Spinal cord (tissue), 10 donors: ENCODE measurements at places on chromosomes 7 and 10. TPM values are rescaled to one million over a fixed set of nuclear protein-coding genes. Genes with fewer than 3 reads are reported as not detected.
A peak's percentile ranks its signal among the peaks of the same experiment; 100 is the strongest.

ERVW-1 gene
- polyA plus RNA-seq, result 1.7 TPM

OPALIN gene
- polyA plus RNA-seq, result 0.83 TPM

DNA sequence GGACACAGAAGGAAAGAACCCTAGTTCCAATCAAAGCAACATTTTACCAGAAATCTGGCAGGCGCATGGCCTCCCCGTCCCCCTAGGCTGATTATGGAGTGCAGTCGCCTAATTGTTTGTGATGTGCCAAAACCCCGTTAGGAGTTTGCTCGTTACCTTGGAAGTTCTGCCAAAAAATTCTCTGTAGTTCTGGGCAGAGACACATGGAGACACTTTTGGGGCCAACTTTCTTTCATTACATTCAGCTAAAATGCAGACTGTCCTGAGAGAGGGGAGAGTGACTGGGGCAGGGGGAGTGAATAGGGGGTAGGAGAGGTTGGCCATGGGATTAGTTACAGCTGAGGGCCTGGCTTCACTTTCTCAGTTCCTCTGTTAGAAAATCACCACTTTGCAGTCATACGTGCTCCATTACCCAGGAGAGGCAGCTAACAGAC, 158.0 kb upstream of the NPVF start:
- no peak overlapping the region for H3K4me3 ChIP-seq
- peak overlapping the region; percentile 79 for H3K27ac ChIP-seq
- peaks cover 33% of the 10 kb centered on the region for H3K4me1 ChIP-seq
- no peaks in the 10 kb centered on the region for H3K36me3 ChIP-seq

DNA sequence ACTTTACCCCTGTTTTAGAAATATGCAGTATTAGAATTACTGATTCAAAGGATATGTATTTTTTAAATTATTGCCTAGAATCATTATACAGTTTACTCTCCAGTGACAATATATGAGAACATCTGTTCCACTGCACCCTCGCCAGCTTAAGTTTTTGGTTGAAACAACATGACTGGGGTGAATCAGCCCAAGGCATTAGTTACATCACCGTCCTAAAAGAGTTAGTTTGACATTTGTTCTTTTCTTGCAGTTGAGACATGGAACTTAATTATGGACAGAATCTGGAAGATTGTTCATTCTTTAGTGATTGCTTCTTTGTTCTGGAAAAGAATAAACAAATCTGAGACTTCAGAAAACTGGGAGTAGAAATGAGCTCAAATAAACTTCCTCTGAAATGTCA, 167.3 kb upstream of the DKK1 start:
- H3K4me1 ChIP-seq, result no peaks in the 10 kb centered on the region
- H3K36me3 ChIP-seq, result no peaks in the 10 kb centered on the region
- H3K27me3 ChIP-seq, result no peaks in the 10 kb centered on the region
- H3K4me3 ChIP-seq, result no peak overlapping the region
- no peak overlapping the region for H3K27ac ChIP-seq
- peak; percentile 24 for DNase-seq

GRCh38 chr10:44357023-44357540, 27.8 kb downstream of the CXCL12 start:
- no peaks in the 10 kb centered on the region for H3K27me3 ChIP-seq
- H3K4me1 ChIP-seq, result peaks cover 19% of the 10 kb centered on the region
- no peak overlapping the region for H3K27ac ChIP-seq
- no peak for DNase-seq

DNA sequence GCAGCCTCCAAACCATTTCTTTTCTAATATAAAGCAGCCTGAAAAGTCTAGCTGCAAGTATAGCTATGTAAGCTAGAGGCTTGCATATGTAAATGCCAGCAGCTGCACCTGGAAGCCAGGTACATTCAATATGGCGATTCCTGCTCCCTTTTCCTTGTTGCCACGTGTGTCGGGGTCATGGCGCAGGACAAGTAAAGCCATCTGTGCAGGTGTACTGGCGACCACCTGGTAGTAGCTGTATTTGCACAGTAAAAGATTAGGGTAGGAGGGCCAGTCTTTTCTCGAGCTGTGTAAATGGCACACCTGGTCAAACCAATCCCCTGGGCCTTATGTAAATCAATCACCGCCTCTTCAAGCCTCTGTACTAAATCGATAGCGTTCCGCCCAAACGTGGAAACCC, 484.5 kb downstream of the MAGI2 start:
- H3K36me3 ChIP-seq, result no peaks in the 10 kb centered on the region
- H3K4me1 ChIP-seq, result no peaks in the 10 kb centered on the region
- no peak overlapping the region for H3K27ac ChIP-seq
- no peaks in the 10 kb centered on the region for H3K27me3 ChIP-seq
- DNase-seq, result no peak
